ENCODE measurements at places on chromosomes 2 and 18.

DNA sequence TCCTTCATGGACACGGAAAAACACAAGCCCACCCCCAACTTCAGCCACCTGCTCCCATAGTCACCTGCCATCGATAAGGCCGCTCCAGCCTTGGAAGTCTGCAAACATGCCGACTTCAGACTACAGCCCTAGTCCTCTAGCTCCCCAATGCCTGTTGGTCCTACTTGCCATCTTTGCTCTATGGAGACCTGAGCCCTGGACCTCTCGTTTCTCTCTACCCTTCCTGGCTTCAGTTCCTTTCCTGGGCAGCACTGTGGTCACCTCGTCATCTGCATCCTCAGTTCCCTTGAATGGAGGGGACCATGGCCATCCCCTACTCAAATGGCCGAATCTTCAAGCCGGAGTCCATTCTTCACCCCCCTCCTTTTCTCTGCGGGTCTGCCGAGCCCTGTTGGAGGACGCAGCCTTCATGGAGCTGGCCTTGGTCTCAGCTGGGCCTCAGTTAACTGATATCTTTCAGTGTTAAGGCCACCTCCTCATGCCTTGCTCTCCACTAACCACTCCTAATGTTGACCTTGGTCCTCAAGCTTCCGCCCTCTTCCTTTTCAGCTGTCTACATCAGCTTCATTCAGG is 47.7 kb upstream of the GBX2 start:
- no peak for DNase-seq

GRCh38 chr2:167843217-167843616 is 404.2 kb downstream of the STK39 start:
- DNase-seq = no peak

DNA sequence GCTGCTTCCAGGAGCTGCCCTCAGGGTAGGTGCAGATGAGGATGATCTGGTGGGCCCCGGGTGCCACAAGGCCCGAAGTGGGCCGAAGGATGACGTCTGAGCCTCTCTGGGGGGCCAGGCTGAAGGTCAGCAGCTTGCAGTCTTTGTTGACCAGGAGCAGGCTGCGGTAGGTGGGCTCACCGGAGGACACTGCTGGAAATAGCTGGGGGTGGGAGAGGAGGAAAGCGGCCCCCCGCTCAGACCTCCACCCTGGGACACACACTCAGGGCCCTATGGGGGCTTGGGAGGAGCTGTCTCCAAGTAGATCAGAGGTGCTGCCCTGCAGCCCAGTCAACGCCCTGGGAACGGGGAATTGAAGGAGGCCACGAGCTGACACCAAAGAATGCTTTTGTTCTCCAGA is 17.3 kb downstream of the CFAP65 start:
- DNase-seq = no peak

- peak; percentile 50 for DNase-seq
These were observed 32.0 kb downstream of the CENPO start for GRCh38 chr2:24824966-24825882.

DNA sequence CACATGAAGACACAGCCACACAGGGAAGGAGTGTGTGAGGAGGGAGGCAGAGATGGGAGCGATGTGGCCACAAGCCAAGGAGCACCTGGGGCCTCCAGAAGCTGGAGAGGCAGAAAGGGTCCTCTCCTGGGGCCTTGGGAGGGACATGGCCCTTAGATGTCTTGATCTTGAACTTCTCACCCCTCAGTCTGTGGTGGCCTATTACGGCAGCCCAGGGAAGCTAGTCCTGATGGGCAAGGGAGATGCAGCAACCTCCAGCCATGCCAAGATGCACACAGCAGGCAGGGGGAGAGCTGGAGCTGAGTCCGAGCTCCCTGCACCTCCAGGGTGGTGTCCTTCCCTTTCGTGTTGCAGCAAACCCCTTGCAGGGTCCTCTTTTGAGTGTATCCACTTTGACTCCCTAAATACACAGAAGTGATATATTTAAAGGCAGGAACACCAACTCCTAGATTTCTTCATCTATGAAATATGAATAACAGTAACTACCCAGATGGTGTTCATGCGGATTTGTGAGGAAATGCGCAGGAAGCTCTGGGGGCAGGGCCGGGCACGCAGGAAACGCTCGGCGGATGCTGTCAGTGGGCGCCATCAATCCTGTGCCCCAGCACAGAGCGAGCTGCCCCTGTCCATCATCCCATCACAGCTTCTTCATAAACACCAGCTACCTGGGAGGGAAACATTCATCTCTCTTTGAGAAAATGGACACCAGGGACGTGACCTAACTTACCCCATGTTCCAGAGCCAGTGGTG is 230.4 kb upstream of the MYT1L start:
- DNase-seq = no peak

All from stimulated activated naive CD8-positive, alpha-beta T cell treated with anti-CD3 and anti-CD28 coated beads, Interleukin-15, Interleukin-2, amounts not matched to agents 100 U/mL and 50 U/mL, for 24 hours (primary cell).